ENCODE measurements at places on chromosomes 12 and 14. TPM values are rescaled to one million over a fixed set of nuclear protein-coding genes. Genes with fewer than 3 reads are reported as not detected.
A peak's percentile ranks its signal among the peaks of the same experiment; 100 is the strongest.

DNA sequence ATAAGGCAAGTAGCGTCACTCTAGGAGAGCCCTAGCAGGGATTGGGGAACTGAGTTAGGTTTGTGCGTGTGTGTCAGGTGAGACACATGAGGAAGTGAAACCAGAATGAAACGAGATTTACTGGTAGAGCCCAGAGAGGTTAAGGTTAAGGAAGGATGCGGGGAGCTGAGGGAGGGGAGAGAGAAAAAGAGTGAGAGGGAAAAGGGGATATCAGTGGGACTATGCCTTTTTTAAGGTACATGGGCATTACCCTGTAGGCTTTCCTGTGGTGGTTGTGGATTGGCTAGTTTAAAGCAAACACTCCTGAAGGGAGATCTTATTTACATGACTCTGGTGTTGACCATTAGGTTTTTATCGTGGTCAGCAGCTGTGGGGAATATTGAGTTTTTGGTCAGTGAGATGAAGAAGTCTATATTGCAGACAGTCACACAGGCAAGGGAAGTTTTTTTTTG, 13.9 kb downstream of the ZDHHC17 start:
- peak overlapping the region; percentile 32 for H3K4me3 ChIP-seq
- H3K4me1 ChIP-seq, result peaks cover 71% of the 10 kb centered on the region
- peak overlapping the region; percentile 58 for H3K27ac ChIP-seq
- no peaks in the 10 kb centered on the region for H3K27me3 ChIP-seq

- H3K4me1 ChIP-seq, result peaks cover 22% of the 10 kb centered on the region
- no peaks in the 10 kb centered on the region for H3K36me3 ChIP-seq
- DNase-seq, result peak; percentile 19
- no peak overlapping the region for H3K27ac ChIP-seq
Observed at GRCh38 chr12:109892748-109893147, 7.3 kb upstream of the TCHP start.

NKX2-1 gene
- total RNA-seq, result not detected

SERPINA3 gene
- total RNA-seq, result not detected

DNA sequence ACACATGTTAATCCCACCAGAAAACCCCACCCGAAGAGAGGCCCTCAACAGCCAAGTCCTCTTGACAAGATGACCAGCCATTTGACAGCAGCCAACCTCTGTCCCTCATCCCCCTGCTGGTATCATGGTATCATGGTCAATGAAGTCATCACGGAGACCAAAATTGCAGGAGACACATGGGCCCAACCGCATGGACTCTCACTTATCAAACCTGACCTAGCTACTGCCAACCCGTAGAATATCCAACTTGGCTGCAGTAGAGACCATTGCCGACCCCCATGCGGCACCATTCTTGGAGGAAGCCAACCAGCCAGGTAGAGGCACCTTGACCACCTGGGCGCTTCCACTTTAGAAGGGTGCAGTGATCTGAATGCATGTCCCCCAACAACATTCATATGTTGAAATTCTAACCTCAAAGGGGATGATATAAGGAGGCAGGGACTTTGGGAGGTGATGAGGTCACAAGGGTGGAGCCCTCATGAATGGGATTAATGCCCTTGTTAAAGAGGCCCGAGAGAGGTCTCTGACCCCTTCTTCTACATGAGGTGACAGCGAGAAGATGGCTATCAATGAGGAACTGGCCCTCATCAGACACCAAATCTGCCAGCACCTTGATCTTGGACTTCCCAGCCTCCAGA, 33.3 kb downstream of the DIO3 start:
- no peak overlapping the region for H3K4me3 ChIP-seq
- H3K36me3 ChIP-seq, result peaks cover 10% of the 10 kb centered on the region
- H3K4me1 ChIP-seq, result peaks cover 32% of the 10 kb centered on the region
- H3K27me3 ChIP-seq, result no peaks in the 10 kb centered on the region

- peaks cover 34% of the 10 kb centered on the region for H3K4me1 ChIP-seq
- DNase-seq, result peak; percentile 59
- H3K36me3 ChIP-seq, result peaks cover 9% of the 10 kb centered on the region
- peak overlapping the region; percentile 28 for H3K27ac ChIP-seq
Observed at GRCh38 chr12:29103539-29103974, 45.5 kb upstream of the FAR2 start.

GRCh38 chr12:32444895-32445294, 45.5 kb downstream of the FGD4 start:
- no peak overlapping the region for H3K4me3 ChIP-seq
- peaks cover 9% of the 10 kb centered on the region for H3K4me1 ChIP-seq
- no peaks in the 10 kb centered on the region for H3K36me3 ChIP-seq
- no peaks in the 10 kb centered on the region for H3K27me3 ChIP-seq
- no peak overlapping the region for H3K27ac ChIP-seq

DNA sequence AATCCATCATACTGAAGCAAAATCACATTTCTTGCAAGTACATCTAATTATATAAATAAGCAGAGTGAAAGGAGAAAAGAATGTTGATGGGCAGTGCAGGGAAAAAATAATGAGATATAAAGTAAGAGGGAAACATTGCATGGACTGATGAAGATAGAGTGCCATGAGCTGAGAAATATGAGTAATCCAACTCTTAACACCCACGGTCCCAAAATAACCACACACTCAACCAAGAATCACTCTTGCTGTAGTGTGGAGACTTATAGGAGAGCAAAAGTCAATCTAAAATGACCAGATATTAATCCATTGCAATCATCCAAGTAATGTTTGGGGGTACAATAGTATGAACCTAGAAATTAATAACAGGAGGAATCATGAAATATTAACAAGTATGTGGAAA, 40.2 kb downstream of the MYF5 start:
- H3K27ac ChIP-seq, result no peak overlapping the region
- no peak for DNase-seq
- no peaks in the 10 kb centered on the region for H3K36me3 ChIP-seq
- H3K27me3 ChIP-seq, result no peaks in the 10 kb centered on the region
- no peak overlapping the region for H3K4me3 ChIP-seq
- no peaks in the 10 kb centered on the region for H3K4me1 ChIP-seq

GDF3 gene
- total RNA-seq, result not detected

Measured in activated CD4-positive, alpha-beta T cell treated with anti-CD3 and anti-CD28 coated beads for 36 hours (primary cell).